Activated naive CD4-positive, alpha-beta T cell (primary cell): ENCODE measurements at places on chromosomes 13 and 19.

DNA sequence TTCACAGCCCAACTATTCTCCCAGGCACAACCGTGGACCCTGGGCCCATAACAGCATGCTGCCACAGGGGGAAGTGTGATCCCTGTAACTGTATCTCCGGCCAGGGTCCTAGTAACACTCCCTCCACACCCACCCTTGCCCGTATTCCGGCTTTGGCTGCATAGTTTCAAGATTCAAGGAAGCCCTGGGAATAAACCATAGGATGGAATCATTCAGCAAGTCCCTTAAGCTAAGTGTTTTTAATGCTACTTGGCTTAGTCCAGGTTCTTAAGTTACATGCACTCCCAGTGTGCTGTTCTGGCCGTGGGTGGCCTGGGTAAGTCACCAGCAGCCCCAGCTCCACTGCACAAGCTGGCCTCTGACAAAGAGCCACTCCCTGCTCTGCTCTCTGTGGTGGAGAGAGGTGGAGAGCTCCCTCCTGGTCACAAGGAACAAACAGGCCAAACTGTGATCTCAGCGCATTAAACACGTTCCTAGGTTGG, 532.4 kb upstream of the SGCG start:
- DNase-seq: no peak

GRCh38 chr19:23855676-23856075, 59.0 kb upstream of the ZNF726 start:
- no peak for DNase-seq

DNA sequence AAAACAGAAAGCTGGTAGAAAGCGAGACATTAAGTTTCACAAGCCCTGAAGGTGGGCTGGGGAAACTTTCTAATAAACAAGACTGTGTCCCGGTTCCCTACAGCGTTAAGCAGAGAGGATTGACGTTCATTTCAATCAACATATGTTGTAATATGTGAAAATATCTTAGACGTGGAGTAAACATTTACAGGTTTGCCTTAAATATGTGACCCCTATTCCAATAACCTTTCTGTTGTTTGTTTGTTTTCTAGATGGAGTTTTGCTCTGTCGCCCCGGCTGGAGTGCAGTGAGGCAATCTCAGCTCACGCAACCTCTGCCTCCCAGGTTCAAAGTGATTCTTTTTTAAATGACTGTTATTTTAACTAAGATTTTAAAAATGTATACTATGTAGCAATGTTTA, 526.2 kb downstream of the SUCLA2 start:
- no peak for DNase-seq

- DNase-seq: no peak
Observed at GRCh38 chr13:72126424-72126823, 259.4 kb upstream of the DACH1 start.

DNA sequence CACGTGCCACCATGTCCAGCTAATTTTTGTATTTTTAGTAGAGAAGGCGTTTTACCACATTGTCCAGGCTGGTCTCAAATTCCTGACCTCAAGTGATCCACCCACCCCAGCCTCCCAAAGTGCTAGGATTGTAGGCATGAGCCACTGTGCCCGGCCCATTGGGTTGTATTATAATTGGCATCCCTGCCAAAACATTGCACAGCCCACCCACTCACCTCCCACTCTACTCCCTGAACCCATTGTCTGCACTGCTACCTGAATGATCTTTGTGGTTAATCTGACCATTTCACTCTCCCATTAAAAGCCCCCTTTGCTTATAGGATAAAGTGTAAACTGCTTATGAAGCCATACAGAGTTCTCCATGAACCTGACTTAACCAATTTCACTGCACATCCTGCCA, 26.3 kb upstream of the KCTD12 start:
- no peak for DNase-seq

GRCh38 chr19:37975596-37976515, 68.8 kb downstream of the SIPA1L3 start:
- no peak for DNase-seq

- no peak for DNase-seq
Observed at GRCh38 chr13:51726446-51727193, 77.3 kb downstream of the DHRS12 start.

- DNase-seq: no peak
Observed at GRCh38 chr19:6970021-6970420, 51.2 kb downstream of the MBD3L2B start.

DNA sequence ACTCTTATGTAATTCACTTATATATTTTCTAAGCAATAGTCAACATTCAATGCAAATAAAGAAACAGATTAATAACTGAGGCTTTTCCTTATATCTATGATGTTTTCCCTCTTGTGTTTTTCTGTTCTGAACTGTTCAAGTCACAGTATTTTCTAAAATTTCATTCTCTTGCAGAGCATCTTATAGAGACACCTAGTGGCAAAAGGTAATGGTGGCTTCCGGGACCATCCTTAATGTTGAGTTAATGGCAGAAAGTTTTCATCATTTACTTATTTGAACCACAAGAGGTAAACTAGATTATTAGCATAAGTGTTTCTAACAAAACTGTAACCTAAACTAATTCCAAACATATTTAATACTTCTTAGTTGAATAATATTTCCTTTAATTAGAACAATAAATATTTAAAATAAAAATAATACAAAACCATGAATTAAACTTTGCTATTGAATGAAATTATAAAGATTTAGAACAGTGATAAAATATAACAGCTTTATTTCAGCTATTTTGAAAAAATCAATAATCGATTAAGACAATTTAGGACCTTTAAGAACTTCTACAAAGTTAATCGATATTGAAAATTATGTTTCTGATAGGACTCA, 1.7 kb upstream of the SLITRK5 start:
- DNase-seq: no peak

DNA sequence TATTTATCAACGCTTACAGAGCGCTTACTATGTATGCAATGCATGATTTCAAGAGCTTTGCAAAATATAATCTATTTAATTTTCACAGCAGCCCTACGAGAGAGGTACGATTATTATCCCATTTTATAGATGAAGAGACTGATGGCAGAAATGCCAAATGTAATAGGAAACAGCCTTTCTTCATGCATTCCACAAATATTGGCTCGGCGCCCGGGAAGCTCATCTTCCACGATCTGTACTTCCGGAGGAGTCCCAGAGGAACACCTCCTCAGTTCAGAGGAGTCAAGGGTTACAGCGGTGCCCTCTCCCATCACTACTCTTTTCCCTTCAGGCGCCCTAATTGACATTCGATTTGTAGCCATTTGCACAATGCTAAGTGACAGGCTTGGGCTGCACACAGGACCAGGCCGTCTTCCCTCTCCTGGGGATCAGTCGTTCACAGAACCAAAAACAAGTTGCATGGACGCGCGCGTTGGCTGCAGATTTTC, 1.1 kb upstream of the ARHGAP35 start:
- DNase-seq: no peak

DNA sequence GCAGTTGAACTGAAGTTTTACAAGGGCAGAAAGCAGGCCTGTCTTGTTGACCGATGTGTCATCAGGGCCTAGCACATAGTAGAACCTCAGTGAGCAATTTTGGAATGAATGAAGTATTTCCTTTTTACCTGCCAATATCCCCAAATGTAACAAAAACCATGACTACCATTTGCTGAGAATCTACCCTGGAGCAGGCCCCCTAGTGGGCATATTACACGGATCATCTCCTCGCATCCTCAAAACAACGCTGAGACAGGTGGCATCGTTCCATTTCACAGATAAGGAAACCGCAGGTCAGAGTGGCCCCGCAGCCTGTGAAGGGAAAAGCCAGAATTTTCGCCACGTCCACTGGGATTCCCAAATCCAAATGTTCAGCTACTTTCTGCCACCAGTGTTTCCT, 77.9 kb downstream of the CACNA1A start:
- no peak for DNase-seq
